ENCODE measurements at places on chromosomes 11 and 22.

DNA sequence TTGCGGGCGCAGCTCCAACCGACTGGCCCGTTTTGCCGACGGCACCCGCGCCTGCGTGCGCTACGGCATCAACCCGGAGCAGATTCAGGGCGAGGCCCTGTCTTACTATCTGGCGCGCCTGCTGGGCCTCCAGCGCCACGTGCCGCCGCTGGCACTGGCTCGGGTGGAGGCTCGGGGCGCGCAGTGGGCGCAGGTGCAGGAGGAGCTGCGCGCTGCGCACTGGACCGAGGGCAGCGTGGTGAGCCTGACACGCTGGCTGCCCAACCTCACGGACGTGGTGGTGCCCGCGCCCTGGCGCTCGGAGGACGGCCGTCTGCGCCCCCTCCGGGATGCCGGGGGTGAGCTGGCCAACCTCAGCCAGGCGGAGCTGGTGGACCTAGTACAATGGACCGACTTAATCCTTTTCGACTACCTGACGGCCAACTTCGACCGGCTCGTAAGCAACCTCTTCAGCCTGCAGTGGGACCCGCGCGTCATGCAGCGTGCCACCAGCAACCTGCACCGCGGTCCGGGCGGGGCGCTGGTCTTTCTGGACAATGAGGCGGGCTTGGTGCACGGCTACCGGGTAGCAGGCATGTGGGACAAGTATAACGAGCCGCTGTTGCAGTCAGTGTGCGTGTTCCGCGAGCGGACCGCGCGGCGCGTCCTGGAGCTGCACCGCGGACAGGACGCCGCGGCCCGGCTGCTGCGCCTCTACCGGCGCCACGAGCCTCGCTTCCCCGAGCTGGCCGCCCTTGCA, 1.0 kb downstream of the FJX1 start:
- DNase-seq, result no peak

- DNase-seq, result no peak
Measured at GRCh38 chr22:39242595-39243438, 2.0 kb downstream of the PDGFB start.

DNA sequence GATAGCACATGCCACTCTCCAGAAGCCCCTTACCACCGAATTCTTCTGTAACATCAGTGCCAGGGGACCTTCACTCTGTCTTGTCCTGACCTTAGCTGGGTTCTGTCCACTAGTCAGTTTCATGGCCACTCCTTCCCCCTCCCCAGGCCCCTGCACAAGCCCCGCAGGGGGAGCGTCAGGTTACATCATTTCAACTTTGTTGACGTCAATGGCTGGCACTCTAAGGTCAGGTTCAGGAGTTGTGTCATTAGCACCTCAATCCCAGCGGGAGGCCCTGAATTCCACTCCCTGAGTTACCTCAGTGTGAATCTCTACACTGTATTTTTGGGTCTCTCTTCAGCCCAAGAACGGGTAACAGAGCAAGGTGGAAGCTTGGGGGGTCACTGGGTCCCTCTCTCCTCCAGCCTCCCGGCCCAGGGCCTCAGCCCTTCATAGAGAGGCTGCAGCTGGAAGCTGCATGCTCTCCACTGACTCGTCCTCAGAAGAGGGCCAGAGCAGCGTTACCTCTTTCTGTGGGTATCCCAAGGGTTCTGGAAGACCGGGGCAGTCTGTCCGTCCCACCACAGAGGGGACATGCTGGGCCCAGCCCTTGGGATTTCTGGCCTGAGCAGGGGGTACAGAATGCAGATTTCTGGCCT, 10.3 kb downstream of the USH1C start:
- DNase-seq, result no peak

DNA sequence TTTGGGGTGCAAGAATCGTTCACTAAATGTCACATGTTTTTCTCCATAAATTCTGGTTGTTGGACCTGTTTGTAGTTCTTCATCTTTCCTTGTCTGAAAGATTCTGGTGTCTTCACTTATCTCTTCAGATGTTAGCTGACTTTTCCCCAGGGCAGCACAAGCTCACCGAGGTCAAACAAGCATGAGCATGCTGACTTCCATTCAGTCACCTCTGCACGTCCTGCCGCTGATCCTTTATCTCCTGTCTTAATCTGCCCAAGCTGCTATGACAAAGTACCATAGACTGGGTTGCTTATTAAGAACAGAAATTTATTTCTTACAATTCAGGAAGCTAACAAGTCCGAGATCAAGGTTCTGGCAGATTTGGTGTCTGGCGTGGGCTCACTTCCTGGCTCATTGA, 800.6 kb downstream of the NTM start:
- no peak for DNase-seq

DNA sequence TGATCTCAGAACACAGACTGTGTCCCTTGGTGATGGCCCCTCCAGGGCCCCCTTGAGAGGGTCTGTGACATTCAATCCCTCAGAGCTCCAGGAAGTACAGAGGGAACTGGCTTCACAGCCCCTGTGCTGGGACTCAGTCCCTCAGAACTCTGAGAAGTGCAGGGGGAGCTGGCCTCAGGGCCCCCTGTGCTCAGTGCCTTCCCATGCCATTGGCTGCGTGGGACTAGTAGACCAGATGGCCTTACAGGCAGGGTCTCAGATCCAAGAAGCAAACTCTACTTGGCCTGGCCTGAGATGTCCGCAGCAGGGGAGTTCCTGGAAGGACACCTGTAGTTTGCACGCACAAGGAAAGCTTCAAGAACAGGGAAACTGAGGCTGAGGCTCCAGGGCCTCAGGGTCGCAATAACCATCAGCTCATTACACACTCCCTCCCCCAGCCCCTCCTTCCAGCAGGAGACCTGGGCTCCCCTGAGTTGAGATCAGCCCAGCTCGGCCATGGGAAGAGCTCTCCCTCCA, 138.4 kb downstream of the BRD1 start:
- no peak for DNase-seq

- no peak for DNase-seq
Measured at GRCh38 chr11:93573184-93573583, 30.0 kb upstream of the SMCO4 start.

Measured in activated CD4-positive, alpha-beta memory T cell treated with anti-CD3 and anti-CD28 coated beads, Interleukin-2, amount 10 ng/mL, durations not matched to agents 7 days and 5 days (primary cell).